NCI-H187 treated with DMSO at 0.1 percent for 48 hours (cell line): ENCODE measurements at places on chromosomes 5 and 9.

- DNase-seq = no peak
Measured at GRCh38 chr5:159827861-159828260, 88.4 kb upstream of the ADRA1B start.

- DNase-seq = no peak
Measured at GRCh38 chr5:141402553-141403243, at the start of gene PCDHGA9. Gene PCDHGA9, plus strand, starts transcription at chr5:141402778. Its CDS starts 175 bp downstream, at chr5:141402953.

- DNase-seq = peak; percentile 60
Measured at GRCh38 chr5:103808464-103809106, 246.0 kb upstream of the NUDT12 start.

DNA sequence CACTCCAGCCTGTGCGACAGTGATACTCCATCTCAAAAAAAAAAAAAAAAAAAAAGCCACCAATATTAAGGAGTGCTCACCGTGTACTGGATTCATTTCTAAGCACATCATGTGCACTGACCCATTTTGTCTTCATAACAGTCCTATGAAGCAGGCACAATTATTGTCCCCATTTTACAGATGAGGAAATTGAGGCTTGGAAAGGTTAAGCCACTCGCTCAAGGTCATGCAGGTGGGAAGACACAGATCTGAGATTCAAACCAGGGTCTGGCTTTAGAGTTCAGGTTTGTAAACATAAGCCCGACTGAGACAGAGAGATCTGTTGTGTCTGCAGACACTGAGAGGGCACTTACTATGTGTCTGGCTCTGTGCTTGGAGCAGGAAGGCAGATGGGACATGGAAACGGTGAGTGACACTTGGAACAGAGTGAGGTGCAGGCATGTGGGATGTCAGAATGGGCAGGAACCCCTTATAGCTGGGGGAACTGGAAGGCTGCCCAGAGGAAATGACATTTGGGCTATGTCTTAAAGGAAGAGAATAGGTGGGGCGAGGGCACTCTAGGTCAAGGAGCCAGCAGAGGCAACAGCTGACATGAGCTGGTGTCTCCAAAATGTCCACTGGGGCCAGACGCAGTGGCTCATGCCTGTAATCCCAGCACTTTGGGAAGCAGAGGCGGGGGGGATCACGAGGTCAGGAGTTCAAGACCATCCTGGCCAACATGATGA, 69.9 kb downstream of the STK10 start:
- DNase-seq = no peak

DNA sequence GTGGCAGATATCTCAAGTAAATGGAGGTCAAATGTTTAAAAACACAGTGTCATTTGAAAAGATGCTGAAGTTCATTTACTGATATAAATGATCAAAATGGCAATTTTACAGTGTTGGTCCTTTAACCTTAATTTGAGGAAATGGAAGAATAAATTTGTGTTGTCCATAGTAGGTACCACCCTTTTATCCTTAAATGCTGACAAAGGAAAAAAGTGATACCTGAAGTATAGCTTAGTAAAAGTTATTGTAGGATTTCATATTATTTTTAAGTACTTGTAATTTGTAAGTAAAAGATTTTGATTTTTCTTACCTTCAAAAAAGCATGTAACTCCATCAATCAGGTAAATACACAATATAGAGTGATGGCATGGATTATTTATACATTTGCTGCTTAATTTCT, 166.6 kb upstream of the DAP start:
- DNase-seq = no peak

DNA sequence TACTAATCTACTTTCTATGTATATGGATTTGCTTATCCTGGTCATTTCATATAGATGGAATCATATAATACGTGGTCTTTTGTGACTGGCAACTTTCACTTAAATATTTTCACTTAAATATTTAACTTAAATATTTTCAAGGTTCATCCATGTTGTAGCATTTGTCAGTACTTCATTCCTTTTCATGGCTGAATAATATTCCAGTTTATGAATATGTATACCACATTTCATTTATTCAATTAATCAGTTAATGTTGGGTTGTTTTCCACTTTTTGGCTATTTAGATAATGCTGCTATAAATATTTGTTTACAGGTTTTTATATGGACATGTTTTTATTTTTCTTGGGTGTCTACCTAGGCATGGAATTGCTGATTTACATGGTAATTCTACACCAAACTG, 7.7 kb downstream of the PRRC1 start:
- no peak for DNase-seq

DNA sequence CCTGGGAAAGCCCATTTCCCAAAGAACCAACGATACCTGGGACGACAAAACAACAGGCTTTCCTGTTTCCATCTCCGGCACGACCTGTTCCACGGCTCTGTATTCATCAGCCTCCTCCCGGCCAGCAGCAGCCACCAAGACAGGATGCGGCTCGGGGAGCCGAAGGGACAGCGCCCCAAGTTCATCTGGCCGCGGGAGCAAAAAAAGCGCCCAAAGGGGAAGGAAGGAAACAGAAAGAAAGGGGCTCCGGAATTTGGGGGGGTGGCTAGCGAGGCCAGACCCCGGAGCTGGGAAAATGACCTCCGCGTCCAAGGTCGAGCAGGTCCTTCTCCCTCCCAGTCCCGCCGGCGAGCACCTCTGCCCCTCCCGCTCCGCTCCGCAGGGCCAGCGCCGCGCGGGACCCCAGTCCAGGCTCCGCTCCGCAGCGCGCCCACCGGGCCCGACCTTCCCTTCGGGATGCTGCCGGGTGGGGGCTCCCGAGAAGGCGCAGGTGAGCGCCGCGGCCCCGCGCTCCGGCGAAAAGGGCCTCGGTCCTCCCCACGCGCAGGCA, 608 bp downstream of the ELOVL7 start:
- no peak for DNase-seq

DNA sequence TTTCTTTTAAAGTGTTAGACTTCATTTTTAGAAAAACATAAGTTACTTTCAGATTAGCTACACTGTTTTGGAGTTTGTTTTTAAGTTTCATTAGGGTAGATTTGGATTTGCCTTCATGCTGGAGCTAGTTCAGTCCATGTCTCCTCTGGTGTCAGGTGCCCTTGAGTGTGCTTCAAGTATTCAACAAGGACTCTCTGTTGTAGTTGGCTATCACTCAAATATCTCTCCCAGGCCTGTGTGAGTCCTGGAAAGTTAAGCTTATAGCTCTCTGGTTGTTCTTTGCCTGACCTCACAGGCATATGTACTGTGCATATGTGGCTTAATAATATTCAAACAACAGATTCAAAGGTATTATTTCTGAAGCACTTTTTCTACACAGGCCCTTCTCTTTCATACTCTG, 45.4 kb downstream of the PTBP3 start:
- no peak for DNase-seq

DNA sequence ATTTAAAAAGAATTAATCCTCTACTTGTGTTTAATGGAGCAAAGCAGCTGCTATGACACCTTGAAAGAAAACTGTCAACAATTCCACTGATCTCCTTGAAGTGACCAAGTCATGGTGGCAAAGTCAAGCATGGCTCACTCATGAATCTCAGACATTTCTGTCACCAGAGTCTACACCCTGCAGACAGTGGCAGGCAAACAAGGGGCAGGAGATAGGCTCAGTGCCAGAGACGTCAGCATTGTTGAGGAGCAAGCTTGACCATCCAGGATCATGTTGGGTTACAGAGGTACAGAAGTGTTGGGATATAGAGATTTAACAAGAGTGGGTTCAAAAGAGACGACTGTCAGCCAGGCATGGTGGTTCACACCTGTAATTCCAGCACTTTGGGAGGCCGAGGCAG, 16.1 kb upstream of the VPS13A start:
- DNase-seq = no peak

GRCh38 chr9:23740531-23740930, 85.5 kb downstream of the ELAVL2 start:
- no peak for DNase-seq

GRCh38 chr9:93595461-93595860, 19.1 kb downstream of the PHF2 start:
- DNase-seq = no peak

GRCh38 chr9:34987160-34987901, 2.2 kb upstream of the DNAJB5 start:
- DNase-seq = no peak

DNA sequence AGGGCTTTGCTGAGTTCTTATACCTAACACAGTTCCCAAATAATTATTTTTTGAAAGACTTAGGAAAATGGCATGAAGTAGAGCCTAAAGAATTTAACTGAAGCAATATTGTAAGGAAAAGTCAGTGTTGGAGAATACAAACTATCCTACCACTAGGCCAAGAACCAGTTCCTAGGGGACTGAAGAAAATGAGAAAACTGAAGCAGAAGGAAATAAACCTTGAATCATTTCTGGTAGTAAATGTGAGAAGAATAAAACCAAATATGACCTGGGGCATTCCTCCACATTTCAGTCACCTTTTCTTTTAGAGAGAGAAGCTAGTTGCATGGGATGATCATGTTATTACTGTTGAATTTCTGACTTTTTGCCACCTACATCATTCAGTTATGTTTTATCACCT, 1393.9 kb upstream of the C9orf72 start:
- no peak for DNase-seq
